ENCODE measurements at places on chromosomes 16 and 17.
A peak's percentile ranks its signal among the peaks of the same experiment; 100 is the strongest.

- peak; percentile 22 for DNase-seq
Measured at GRCh38 chr17:39667262-39667944, 850 bp upstream of the PNMT start.

- DNase-seq, result no peak
Measured at GRCh38 chr16:10262377-10263132, 80.3 kb upstream of the GRIN2A start.

DNA sequence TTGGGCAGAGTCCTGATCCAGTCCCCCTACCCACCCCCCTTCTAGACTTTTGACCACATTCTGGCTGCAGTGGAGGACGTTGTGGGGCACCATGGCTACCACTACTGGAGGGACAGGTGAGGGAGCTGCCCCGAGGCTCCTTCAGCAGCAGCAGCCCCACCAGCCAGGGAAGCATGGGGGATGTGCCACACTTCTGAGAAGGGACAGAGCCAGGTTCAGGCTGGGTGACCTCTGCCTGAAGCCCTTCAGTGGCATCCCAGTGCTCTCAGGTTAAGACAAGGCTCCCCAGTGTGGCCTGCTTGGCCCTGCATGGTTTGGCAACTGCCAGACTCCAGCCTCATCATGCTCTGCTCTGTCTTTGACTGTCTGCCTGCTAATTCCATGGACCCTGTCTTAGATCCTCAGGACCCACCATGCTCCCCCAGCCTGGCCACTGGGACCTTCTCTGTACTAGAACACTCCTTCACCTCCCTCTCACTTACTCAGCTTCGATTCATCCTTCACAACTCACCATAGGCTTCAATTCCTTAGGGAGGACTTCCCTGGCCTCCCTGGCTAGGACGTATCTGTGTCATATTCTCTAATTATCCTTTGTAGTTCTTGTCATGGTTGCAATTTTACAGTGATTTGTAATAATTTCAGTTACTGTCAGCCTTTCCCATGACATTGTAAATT lies 8.8 kb downstream of the SLC9A5 start:
- no peak for DNase-seq

DNA sequence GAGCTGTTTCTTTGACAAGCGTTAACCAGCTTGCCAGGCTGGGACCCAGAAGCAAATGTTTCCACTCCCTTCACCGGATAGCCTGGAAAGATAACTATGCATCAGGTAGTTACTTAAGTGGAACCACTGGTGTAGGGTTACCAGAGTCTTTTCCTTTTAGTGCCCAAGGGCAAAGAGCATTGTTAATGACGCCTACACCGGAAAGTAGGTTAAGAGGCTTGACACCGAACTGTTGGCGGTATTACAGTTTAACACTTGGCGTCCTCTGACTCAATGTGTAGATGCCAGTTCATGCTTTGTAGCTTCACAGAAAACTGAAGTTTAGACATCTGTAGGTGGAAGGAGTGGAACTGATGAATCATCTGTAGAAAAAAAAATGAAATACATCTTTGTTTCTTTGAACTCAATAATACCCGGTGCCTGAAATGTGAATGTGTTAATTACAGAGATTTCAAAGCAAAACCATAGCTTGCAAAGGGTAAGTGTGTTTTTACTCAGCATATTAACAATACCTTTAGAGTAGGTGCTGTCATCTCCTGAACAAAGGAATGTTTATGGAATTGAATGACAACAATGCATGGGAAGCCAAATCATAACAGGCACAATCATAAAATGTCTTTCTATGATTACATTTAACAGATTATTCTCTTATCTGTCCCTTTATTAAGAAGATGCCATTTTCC lies 426.7 kb upstream of the SALL1 start:
- DNase-seq, result peak; percentile 36

- no peak for DNase-seq
Measured at GRCh38 chr16:55498101-55498500, 10.8 kb upstream of the LPCAT2 start.

DNA sequence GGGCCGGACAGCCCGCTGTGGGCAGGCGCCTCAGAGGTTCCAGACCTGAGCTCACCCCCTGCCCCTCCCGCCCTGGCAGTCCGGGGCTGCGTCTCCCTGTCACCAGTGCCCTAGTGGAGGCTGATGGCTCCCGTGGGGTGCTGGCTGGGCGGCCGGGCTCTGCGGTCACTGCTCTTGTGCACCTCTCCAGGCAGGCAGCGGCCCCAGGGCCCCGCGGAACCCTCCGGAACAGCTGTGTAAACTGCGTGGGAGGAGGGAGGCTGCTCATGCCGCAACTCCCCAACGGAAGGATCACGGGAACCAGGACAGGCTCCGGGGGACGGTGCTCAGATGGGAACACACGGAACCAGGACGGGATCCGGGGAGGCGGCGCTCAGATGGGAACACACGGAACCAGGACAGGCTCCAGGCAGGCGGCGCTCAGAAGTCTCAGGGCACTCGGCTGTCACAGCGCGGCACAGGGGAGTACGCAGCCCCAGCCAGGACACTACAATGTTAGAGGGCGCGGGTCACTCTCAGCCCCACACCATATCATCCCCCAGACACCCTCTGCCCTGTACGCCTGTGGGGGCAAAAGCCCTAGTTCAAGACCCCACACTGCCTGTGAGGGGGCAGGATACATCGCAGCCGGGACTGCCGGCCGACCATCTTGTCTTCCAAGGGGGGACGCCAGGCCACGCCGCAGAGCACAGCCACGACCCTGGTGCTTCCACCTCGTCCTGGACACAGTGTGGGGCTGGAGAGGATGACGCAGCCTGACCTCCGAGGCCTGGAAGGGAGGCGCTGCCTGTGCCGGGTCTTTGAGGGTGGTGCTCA lies 74.0 kb upstream of the GNG13 start:
- peak; percentile 34 for DNase-seq

DNA sequence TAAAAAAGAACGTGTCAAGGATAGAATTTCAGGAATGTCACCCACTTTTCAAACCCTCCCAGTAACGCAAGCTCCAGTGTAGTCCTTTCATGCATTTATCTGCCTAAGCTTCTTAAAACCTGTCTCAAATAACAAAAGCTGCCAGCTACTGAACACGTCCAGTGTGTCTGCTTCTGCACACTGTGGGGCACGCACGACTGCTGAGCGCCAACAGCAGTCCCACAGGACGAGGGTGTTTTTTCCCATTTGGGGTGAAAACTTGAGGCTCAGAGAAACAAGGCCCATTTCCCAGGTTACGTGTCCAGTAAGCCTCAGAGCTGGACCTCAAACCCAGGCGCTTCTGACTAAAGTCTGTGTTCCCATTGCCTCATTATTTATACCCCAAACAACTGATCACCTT lies 17.2 kb downstream of the NTAN1 start:
- no peak for DNase-seq

Measured in DMS53 (cell line).